MCF 10A (cell line): ENCODE measurements at places on chromosomes 12 and 14. TPM values are rescaled to one million over a fixed set of nuclear protein-coding genes. Genes with fewer than 3 reads are reported as not detected.
A peak's percentile ranks its signal among the peaks of the same experiment; 100 is the strongest.

DNA sequence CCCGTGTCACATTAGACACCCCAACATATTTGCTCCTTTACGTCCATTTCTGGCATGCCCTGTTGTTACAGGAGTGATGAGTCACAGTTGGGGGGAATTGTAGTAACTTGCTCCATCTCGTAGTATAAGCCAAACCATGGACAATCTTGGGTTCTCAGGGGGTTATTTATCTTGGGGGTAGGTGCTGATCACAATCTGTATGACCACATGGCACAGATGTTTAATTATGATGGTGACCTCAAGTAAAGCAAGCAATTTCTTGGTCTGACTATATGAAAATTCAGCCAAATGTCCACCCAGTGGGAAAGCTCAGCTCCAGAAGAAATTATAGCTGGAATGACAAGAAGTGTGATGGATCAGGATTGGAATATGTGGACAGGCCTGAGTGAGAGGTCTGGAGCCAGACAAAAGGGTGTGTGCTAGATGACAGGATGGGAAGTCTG is 32.1 kb upstream of the STON2 start:
- no peaks in the 10 kb centered on the region for H3K27me3 ChIP-seq
- peaks cover 17% of the 10 kb centered on the region for H3K4me1 ChIP-seq
- H3K27ac ChIP-seq, result no peak overlapping the region
- no peak overlapping the region for H3K4me3 ChIP-seq

DNA sequence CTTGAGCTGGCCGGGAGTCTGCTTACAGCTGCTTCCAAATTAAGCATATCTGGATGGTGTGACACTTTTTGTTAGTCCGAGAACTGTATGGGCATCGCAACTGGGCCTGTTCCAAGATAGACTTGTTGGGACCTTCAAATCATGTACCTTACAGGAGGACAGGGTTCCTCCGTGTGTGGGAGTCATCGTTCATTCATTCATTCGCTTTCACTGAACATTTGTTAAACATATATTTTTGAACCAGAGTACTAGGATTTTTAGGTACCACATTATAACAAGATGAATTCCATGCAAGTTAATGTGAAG is 387 bp upstream of the IPO8 start:
- H3K4me1 ChIP-seq, result peaks cover 26% of the 10 kb centered on the region
- no peaks in the 10 kb centered on the region for H3K27me3 ChIP-seq
- H3K36me3 ChIP-seq, result no peaks in the 10 kb centered on the region
- peak overlapping the region; percentile 92 for H3K27ac ChIP-seq
- DNase-seq, result no peak

DNA sequence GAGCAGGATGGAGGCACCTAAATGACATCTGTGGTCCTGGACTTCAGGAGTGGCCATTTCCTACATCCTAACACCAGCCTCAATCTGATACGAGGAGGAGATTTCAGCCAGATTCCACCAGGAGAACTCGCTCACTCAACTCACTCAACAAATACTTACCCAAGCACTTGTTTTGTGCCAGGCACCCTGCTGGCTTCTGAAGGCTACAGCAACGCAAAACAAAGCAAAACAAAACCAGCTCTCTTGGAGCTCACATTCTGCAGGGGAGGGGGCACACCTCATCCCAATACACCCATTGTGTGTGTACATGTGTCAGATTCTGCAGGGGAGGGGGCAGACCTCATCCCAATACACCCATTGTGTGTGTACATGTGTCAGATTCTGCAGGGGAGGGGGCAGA is 144.8 kb downstream of the PIWIL1 start:
- no peak overlapping the region for H3K27ac ChIP-seq
- no peaks in the 10 kb centered on the region for H3K36me3 ChIP-seq
- no peak overlapping the region for H3K4me3 ChIP-seq

DNA sequence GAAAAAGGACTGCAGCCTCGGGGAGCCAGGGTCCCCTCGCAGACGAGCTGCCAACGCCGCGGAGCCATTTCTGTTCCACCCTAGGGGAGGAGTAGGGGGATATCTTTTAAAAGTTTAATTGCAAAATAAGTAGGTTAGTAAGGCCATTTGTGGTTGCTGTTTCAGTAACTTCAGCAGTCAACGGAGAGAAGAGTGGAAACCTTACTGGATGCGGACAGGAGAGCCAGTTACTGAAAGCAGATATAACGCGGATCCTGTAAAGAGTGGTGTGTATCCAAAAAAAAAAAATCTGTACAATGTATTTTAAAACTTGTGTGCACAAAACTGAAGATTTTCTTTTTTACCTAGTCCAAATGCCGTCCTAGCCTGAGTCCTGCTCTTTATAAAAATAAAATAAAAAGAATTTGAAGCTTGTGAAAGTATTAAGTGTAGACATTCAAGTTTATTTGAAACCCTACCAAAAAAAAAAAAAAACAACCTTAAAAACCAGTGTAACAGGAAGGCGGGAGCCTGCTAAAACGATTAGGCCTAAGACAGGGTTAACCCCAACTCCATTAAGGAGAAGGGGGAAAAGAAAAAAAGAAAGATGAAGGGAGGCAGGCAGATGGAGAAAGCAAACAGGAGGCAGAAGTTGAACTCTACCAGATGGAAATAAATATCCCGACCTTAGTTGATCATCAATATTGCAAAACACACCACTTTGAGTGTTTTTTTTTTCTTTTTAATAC is 1.0 kb upstream of the BTG1 start:
- H3K4me3 ChIP-seq, result peak overlapping the region; percentile 89
- no peaks in the 10 kb centered on the region for H3K27me3 ChIP-seq
- peak overlapping the region; percentile 74 for H3K27ac ChIP-seq

GRCh38 chr12:45986641-45987339 is 3.6 kb downstream of the SCAF11 start:
- H3K27ac ChIP-seq, result peak overlapping the region; percentile 82
- H3K4me3 ChIP-seq, result peak overlapping the region; percentile 91
- H3K36me3 ChIP-seq, result peaks cover 27% of the 10 kb centered on the region

Gene KLHL33
- total RNA-seq, result 0.14 TPM in 1 of 2 replicates, not detected in the other

DNA sequence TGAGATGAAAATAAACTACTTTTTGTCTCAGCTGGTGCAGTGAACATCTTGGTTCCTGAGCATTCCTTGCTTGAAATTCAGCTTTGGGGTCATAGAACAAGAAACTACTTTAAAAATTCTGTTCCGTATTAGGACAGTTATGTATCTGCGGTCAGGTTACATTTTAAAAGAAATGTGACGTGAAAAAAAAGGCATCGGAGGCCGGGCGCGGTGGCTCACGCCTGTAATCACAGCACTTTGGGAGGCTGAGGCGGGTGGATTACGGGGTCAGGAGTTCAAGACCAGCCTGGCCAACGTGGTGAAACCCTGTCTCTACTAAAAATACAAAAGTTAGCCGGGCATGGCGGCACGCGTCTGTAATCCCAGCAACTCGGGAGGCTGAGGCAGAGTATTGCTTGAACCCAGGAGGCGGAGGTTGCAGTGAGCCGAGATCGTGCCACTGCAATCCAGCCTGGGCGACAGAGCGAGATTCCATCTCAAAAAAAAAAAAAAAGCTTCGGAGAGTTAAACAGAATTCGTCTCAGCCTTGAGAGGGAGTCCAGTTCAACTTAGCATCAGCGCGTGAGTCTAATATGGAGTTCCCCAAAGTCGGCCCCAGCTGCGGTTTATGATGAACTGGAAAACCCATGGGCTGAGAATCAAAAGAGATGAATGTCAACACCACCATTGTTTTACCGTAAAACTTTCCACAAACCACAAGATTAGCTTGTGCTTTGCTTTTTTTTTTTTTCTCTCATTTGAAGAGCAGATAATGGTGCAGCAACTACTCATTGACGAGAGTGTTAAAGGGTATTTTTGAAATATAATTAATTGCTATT is 2.1 kb upstream of the SLC2A13 start:
- no peak for DNase-seq
- H3K27me3 ChIP-seq, result no peaks in the 10 kb centered on the region
- H3K36me3 ChIP-seq, result no peaks in the 10 kb centered on the region
- no peak overlapping the region for H3K27ac ChIP-seq
- peak overlapping the region; percentile 76 for H3K4me3 ChIP-seq

Gene TPPP2
- not detected in 2 replicates for total RNA-seq

- H3K4me1 ChIP-seq, result no peaks in the 10 kb centered on the region
- no peaks in the 10 kb centered on the region for H3K36me3 ChIP-seq
Observed at GRCh38 chr12:24743941-24744793, 204.7 kb downstream of the BCAT1 start.

Gene PDZRN4
- total RNA-seq, result not detected in 2 replicates

- DNase-seq, result no peak
- no peak overlapping the region for H3K4me3 ChIP-seq
- H3K36me3 ChIP-seq, result peaks cover 6% of the 10 kb centered on the region
Observed at GRCh38 chr12:117629454-117629853, 268.0 kb upstream of the NOS1 start.

DNA sequence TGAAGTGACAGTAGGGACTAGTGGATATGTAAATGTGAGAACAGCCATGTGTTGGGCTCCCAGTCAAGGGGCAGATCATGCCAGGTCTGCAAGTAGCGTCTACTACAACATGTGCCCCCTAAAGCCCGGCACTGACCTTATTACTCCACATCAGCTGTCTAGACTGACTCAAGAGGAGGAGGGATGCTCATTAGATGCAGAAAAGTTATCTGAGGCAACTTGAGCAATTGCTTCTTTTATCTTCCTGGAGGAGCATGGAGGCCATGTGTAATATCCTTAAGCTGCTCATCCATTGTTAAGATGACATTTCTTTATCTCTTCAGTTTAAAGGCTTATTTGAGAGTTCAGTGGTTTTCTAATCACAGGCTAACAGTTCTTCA is 404.7 kb upstream of the FLRT2 start:
- H3K27ac ChIP-seq, result no peak overlapping the region

Gene GPR137C
- 0.10 TPM in 1 of 2 replicates, not detected in the other for total RNA-seq

Gene POP5
- 24.3 and 29.9 TPM in 2 replicates for total RNA-seq

Gene SLC25A47
- total RNA-seq, result not detected in 2 replicates

DNA sequence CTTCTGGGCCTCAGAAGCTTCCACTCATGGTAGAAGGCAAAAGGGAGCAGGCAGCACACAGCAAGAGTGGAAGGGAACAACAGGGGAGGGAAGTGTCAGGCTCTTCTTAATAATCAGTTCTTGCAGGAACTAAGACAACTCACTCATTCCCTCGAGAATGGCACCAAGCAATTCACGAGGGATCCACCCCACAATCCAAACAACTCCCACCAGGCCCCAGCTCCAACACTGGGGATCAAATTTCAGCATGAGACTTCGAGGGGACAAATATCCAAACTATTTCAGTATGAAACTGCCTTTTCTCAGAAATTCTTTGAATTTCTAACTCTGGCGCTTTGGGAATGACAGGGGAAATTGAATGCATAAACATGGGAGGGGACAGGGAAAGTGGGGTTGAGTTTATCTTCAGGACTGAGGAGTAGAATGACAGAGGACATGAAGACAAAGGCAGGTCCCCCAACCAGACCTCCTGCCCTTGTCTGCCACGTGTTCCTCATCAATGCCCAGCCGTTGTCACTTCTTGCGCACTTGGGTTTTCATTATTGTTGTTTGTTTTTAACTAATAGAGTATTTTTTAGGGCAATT is 24.6 kb upstream of the APOF start:
- DNase-seq, result no peak
- H3K36me3 ChIP-seq, result no peaks in the 10 kb centered on the region
- no peak overlapping the region for H3K4me3 ChIP-seq
- no peaks in the 10 kb centered on the region for H3K4me1 ChIP-seq

GRCh38 chr12:4446335-4446734 is 720 bp upstream of the FGF6 start:
- no peaks in the 10 kb centered on the region for H3K27me3 ChIP-seq
- H3K4me3 ChIP-seq, result no peak overlapping the region
- DNase-seq, result no peak
- H3K36me3 ChIP-seq, result no peaks in the 10 kb centered on the region

Gene MYO1H
- not detected in 2 replicates for total RNA-seq

Gene TAS2R19
- total RNA-seq, result 2.7 and 3.4 TPM in 2 replicates

DNA sequence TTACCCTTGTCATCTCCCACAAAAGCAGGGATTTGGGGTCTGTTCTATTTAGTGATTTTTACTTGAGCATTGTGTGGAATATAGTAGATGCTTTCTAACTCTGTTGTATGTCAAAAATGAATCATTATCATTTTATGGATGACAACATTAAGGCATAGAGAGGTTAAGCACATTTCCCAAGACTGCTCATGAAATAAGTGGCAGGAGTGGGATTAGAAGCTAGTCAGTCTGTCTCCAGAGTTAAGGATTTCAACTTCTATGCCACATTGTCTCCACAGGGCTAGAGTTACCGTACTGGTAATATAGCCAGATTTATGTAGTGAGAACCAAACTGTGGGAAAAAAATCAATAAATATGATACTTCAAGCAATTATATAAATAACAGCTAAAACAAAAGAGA is 170.6 kb upstream of the DCN start:
- no peaks in the 10 kb centered on the region for H3K36me3 ChIP-seq
- no peak overlapping the region for H3K4me3 ChIP-seq
- DNase-seq, result no peak
- no peak overlapping the region for H3K27ac ChIP-seq

Gene INHBE
- total RNA-seq, result 2.1 and 5.0 TPM in 2 replicates

Gene SLC10A1
- not detected in 2 replicates for total RNA-seq

GRCh38 chr14:101939646-101940170 is 24.7 kb upstream of the DYNC1H1 start:
- H3K27me3 ChIP-seq, result peaks cover 22% of the 10 kb centered on the region
- no peak for DNase-seq
- no peak overlapping the region for H3K4me3 ChIP-seq
- H3K4me1 ChIP-seq, result no peaks in the 10 kb centered on the region

Gene RTN1
- 8.4 and 9.8 TPM in 2 replicates for total RNA-seq

DNA sequence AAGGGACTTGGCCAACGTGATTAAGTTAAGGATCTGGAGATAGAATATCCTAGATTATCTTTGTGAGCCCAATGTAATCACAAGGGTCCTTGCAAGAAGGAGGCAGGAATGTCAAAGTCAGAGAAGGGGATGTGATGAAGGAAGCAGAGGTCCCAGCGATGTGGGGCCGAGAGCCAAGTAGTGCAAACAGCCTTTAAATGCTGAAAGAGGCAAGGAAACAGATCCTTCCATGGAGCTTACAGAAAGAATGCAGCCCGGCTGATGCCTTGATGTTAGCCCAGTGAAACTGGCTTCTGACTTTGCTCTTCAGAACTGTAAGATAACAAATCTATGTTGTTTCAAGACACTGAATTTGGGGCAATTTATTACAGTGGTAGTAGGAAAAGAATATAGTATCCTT is 74.9 kb downstream of the NEDD1 start:
- no peak overlapping the region for H3K4me3 ChIP-seq
- no peak for DNase-seq
- H3K36me3 ChIP-seq, result no peaks in the 10 kb centered on the region

GRCh38 chr12:92331383-92331782 is 185.7 kb upstream of the BTG1 start:
- H3K4me3 ChIP-seq, result no peak overlapping the region
- H3K36me3 ChIP-seq, result no peaks in the 10 kb centered on the region
- no peaks in the 10 kb centered on the region for H3K27me3 ChIP-seq
- no peak for DNase-seq
- no peak overlapping the region for H3K27ac ChIP-seq
